ENCODE measurements at places on chromosomes 6 and 20. TPM values are rescaled to one million over a fixed set of nuclear protein-coding genes. Genes with fewer than 3 reads are reported as not detected.

DNA sequence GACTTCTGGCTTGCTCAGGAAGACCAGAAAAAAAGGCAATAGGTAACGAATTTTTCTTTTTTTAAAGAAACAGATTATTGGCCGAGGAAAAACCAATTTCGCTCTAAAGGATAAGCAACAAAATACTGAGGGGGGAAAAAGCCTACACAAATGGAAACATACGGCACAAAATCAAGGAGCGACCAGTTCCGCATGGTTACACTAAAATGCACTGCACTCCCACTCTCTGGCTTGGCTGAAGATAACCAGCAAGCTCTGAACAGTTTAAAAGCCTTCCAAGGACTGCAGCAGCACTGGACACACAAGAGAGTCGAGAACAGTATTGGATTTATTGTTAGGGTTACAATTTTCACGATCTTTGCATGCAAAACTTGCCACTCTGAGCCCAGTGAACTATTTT is 881 bp upstream of the MAP7 start:
- H3K4me3 ChIP-seq, result peak overlapping the region; percentile 34
- DNase-seq, result no peak
- peaks cover 29% of the 10 kb centered on the region for H3K27me3 ChIP-seq
- no peaks in the 10 kb centered on the region for H3K36me3 ChIP-seq
- no peak overlapping the region for H3K27ac ChIP-seq

DNA sequence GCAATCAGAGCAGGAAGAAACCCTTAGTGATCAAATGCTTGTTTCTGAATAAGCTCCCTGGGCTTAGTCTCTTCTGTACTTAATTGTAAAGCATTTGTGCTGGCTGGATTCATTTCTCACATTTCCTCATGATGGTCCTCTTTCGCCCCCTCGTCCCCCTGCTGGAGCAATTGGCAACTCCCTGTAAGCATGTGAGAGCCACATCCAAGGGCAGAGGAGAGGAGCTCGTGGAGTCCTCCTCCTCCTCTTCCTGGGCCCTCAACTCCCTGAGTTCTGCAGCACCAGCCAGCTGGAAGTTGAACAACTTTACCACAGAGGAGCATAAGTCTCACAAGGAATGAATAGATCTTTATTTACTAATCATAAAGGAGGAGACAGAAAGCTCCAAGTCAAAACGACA is 12.6 kb downstream of the ANKEF1 start:
- H3K27ac ChIP-seq, result no peak overlapping the region
- H3K4me1 ChIP-seq, result no peaks in the 10 kb centered on the region
- H3K27me3 ChIP-seq, result no peaks in the 10 kb centered on the region
- DNase-seq, result no peak
- no peaks in the 10 kb centered on the region for H3K36me3 ChIP-seq
- H3K4me3 ChIP-seq, result no peak overlapping the region

DNA sequence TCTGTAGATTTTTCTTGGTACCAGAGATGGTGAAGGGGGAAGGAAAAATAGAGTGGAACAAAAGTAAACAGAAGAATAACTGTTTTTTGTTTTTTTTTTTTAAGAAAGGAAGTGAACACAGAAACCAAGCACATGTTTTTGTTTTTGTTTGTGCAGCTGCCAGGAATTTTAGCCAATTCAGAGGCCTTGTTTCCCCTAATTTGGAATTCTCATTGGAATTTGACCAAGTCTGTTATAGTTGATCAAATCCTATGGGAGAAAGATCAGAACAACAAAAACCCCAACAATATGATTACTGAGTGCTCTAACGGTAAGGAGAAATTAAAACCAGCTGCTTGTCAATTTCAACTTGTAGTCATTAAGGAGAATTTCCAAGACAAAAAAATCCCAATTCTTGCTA is 18.2 kb upstream of the IL22RA2 start:
- DNase-seq, result no peak
- H3K4me1 ChIP-seq, result peaks cover 5% of the 10 kb centered on the region
- no peak overlapping the region for H3K27ac ChIP-seq
- no peaks in the 10 kb centered on the region for H3K27me3 ChIP-seq

GRCh38 chr20:50967586-50967985 is 9.0 kb downstream of the MOCS3 start:
- H3K4me3 ChIP-seq, result no peak overlapping the region
- no peaks in the 10 kb centered on the region for H3K4me1 ChIP-seq
- H3K27me3 ChIP-seq, result no peaks in the 10 kb centered on the region
- no peak overlapping the region for H3K27ac ChIP-seq
- no peak for DNase-seq

DNA sequence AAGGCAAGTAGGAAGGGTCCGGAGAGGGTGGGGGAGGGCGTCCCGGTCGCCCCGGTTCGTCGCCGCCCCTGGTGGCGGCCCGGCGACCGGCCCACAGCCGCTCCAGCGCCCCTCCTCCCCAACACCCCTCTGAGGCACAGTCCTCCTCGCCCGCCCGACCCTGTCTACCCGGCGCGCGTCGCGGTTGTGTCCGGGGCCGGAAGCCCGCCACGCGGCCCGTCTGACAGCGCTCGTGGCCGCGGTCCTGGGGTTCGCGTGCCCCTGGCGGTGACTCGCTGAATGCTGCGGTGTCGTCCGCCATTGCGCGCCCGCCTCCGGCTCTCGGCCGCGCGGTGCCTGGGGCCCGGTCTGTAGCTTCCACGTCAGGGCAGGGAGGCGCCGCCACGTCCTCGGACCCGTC is 335.3 kb upstream of the DEFB115 start:
- peaks cover 21% of the 10 kb centered on the region for H3K36me3 ChIP-seq
- no peak overlapping the region for H3K4me3 ChIP-seq
- DNase-seq, result no peak
- no peaks in the 10 kb centered on the region for H3K4me1 ChIP-seq
- H3K27me3 ChIP-seq, result no peaks in the 10 kb centered on the region
- H3K27ac ChIP-seq, result no peak overlapping the region

CRISP1 gene
- not detected for total RNA-seq

DNA sequence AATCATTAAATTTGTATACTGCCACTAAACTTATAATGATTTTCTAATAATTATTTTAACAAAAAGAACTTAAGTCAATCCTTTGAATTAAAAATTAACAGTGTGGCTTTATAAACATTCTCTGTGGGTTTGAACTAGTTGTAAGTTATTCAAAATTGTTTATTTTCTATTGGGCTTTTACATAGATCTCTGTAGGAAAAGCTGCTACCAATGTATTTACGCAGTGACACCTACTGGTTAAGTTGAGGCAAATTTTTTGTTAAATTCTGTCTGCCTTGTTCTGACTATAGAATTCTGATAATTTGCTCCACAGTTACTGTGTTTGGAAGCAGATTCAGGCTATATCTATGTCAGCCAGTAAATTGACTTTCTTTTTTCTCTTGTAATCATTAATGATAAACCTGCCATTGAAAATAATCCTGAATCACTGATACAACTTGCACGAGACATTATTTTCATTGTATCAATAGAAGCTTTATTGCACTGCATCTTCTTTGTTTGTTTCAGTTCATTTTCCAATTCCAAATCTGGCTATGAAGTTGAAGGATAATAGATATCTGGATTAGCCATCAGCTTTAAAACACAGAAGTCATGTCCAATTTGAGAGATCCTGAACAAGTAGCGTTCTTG is 66.0 kb upstream of the UTRN start:
- no peak overlapping the region for H3K27ac ChIP-seq
- no peak for DNase-seq
- H3K36me3 ChIP-seq, result no peaks in the 10 kb centered on the region
- peaks cover 39% of the 10 kb centered on the region for H3K4me1 ChIP-seq

- H3K4me1 ChIP-seq, result no peaks in the 10 kb centered on the region
- no peak overlapping the region for H3K27ac ChIP-seq
These were observed 35.9 kb downstream of the EPM2A start for GRCh38 chr6:145699462-145699861.

HLA-DRB1 gene
- total RNA-seq, result 69.9 TPM

All from natural killer cell treated with Interleukin-12 subunit alpha and Interleukin-12 subunit beta and Interleukin-15 and Interleukin-18, amount 100 ng/mL, for 72 hours (primary cell).